ENCODE measurements at places on chromosomes 4 and X.

DNA sequence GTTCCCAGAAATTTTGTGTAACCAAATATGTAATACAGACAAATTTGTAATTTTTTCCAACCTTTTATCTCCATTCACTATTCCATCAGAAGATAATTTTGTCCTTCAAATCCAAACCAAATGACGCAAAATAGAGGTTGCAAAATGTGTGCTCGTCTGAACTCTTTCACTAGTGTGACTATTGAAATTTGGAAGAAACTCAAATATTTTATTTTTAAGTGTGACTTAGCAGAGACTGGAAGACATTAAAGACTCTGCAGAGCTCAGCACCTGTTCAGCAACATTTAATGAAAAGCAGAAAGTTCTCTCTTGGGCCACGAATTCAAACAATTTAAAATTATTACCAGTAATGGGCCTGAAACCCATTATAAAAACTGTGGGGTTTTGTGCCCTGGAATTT lies 30.0 kb upstream of the APELA start:
- no peak for DNase-seq

DNA sequence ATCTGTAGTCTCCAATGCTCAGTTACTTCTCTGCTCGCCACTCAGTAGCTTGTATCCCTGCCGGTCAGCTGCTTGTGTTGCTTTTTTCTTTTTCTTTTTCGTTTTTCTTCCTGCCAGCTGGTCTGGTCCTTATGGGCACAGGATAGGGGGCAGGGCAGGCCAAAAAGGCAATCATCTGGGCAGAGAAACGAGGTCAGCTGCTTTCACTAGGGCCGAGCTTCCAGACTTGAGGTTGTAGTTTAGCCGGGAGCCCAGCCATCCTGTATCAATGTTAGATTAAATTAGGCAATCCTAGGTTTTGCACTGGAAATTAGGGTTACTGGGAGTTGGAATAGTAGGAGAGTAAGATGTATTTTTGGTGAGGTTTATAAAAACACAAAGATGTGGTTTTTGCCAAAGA lies 3.4 kb downstream of the ARSF start:
- no peak for DNase-seq

- DNase-seq: no peak
These were observed 153.7 kb downstream of the FBXW7 start for GRCh38 chr4:152382057-152382785.

DNA sequence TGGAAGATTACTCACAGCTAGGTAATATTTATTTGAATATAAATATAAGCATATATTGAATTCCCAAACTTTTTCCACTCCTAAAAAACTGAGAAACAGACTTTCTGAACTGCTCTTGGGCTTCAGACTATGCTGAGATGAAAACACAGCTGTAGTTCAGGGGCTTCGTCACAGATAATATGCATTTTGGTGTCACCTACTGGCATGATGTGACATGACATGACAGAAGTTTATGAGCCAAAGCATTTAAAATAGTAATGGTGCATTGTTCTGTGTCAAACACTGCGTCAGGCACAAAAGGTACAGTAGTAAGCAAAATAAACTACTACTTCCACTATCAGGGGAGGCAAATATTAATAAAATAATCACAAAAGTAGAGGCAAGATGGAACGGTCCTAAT lies 171.3 kb downstream of the BTC start:
- DNase-seq: no peak

DNA sequence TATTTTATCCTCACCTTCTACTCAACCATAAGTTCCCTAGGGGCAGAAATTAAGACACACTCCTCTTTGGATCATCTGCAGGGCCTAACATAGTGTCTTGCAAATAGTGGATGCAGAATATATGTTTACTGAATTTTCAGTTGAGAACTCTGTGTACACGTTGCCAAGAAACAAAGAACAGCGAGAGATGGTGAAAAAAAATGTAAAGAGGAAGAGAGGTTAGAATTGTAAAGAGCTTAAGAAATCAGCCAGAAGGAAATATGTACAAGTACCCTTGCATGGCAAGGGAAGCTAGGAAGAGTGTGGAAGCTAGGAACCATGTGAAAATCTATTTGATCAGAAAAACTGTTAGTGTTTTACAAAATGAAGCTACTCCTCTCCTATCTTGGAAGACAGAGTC lies 431.0 kb downstream of the SMARCA1 start:
- DNase-seq: no peak

GRCh38 chr4:107519053-107519452 lies 201.0 kb downstream of the PAPSS1 start:
- DNase-seq: no peak

GRCh38 chr4:53717064-53717549 lies 125.8 kb upstream of the LNX1 start:
- no peak for DNase-seq
